ENCODE measurements at places on chromosomes 4 and X.

- DNase-seq: no peak
Observed at GRCh38 chr4:75254745-75255144, 259.5 kb downstream of the RCHY1 start.

DNA sequence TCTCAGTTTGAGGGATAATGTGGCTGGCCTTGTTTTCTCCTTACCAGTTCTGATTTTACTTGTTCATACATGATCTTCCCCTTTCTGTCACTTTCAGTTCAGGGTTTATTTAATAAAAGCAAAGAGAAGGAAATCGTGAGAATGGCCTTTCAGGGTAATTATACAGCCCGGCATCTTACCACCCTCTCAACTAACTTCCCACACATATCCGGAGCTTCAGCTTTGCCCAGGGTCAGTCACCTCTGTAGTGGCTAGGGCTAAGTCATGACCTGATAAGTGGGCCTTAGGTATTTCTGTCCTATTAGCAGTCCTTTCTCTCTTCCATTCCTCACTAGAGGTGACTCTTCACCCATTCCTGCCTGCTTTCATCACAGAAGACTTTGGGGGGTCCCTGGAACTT lies 15.8 kb downstream of the TRPC5 start:
- no peak for DNase-seq

DNA sequence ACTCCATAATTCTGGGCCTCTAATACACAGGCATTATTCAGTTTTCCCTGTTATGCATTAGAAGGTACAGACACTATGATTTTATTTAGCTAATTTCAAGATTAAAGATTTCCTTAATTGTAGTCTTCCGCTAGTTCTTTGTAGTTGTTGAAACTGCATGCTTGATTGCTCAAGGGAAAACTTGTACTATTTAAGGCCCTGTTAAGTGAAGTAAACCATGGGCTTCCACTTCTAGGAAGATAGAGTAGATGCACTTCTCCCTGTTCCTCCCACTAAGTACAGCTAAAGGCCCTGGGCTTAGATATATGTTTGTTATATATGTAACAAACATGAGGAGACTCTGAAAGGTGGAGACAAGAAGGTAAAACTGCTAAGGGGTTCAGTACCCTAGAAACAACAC lies 215.8 kb upstream of the LEF1 start:
- DNase-seq: no peak

GRCh38 chr4:79528241-79528706 lies 120.2 kb upstream of the GK2 start:
- DNase-seq: peak; percentile 25

GRCh38 chr4:98482847-98483806 lies 175.3 kb downstream of the TSPAN5 start:
- DNase-seq: peak; percentile 63

DNA sequence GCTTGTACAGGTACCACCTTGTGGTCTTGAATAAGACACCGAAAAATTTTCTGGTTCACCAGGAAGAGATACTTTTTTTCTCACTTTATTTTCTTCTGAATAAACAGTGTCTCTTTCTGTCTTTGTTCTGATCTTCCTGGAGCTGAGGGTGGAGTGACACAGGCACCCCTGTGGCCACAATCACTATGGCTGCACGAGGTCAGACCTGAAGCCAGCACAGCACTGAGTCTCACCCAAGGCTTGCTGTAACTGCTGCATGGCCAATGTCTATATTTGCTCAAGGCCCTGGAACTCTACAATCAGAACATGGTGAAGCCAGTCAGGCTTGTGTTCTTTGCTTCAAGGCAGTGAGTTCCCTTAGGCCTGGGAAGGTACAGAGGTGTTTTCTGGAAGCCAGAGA lies 87.2 kb downstream of the GPR174 start:
- DNase-seq: no peak

DNA sequence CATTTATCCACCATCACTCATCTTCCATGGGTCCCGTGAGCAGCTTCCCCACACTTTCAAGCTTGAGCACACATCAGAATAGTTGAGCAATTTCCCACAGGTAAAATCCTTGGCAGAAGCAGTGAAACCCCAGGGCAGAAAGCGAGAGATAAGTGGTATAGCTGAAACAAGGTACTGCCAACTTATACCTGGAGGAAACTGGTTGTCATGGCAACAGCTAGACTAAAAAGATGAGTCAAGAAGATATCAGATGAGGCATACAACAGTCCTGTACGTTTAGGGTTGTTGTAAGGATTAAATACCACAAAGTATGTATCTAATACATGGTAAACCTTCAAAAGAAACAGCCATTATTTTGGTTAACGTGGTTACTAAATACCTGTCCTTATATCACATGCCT lies 66.9 kb upstream of the PHOX2B start:
- DNase-seq: no peak

DNA sequence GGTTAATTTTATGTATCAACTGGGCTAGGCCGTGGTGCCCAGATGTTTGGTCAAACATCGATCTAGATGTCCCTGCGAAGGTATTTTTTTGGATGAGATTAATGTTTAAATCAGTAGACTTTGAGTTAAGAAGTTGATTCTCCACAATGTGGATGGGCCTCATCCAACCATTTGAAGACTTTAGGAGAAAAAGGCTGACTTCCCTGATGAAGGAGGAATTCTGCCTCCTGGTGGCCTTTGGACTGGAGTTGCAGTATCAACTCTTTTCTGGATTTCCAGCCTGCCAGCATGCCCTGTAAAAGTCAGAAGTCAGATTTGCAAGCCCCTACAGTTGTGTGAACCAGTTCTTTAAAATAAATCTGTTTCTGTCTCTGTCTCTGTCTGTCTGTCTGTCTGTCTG lies 91.4 kb downstream of the STK32B start:
- DNase-seq: peak; percentile 18

DNA sequence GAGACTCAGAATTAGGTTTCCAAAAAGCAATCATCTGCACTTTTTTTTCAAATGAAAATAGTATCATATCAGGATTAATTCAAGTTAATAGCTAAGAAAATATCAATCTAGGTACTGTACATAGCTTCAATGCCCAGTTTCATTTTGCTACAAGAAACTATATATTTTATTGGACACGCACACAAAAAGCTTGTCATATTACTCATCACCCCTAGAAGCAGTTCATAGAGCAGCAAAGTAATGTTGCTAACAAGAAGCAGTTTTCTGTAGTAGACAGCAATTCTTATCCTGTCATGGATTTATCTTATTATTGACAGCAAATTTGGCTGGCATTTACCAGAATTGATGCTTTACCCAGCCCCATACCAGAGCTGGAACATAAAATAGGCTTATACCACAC lies 52.3 kb upstream of the LSM6 start:
- DNase-seq: no peak

- no peak for DNase-seq
Observed at GRCh38 chr4:38965866-38966265, 66.3 kb downstream of the TMEM156 start.

DNA sequence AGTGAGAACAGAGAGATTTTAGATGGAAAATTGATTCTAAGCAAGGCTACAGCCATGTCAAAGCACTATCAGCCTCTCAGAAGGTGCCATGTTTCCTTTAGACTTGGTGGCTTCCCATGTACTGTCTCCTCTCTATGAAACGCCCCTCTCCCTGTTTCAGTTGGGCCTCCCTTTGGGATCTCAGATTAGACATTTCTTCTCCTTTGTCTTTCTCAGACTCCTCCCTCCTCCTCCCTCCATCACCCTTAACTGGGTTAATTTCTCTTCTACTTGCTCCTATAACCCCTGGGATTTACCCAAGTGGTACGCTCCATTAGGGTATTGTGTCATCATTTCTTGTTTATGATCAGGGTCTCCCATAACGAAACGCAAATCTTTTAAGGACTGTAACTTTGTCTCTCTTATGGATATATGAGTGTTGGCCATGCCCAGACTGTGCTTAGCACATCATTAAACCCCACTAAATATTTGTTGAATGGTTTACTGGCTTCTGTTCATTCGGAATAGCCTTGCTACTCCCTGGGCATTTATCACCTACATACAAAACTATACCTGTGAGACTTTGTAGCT lies 106.8 kb downstream of the FAM9B start:
- DNase-seq: no peak

DNA sequence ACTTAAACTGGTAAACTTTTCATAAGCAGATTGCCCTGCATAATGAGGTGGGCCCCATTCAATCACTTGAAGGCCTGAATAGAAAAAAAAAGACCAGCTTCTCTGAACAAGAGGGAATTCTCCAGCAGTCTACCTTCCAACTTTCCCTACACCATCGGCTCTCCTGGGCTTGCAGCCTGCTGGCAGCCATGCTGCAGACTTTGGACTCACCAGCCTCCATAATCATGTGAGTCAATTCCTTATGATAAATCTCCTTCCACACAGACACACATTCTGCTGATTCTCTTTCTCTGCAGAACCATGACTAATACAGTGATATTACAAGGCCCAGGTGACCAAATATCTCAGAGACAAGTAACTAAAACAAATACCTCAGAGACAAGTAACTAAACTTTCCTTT lies 113.8 kb upstream of the WDR17 start:
- peak; percentile 2 for DNase-seq

All from fibroblast of skin of abdomen (primary cell).